ENCODE measurements at places on chromosomes 1 and 21.

- DNase-seq: no peak
Observed at GRCh38 chr1:35857830-35858229, 25.2 kb upstream of the AGO1 start.

GRCh38 chr1:31273619-31274018 is 23.0 kb downstream of the SNRNP40 start:
- DNase-seq: no peak

DNA sequence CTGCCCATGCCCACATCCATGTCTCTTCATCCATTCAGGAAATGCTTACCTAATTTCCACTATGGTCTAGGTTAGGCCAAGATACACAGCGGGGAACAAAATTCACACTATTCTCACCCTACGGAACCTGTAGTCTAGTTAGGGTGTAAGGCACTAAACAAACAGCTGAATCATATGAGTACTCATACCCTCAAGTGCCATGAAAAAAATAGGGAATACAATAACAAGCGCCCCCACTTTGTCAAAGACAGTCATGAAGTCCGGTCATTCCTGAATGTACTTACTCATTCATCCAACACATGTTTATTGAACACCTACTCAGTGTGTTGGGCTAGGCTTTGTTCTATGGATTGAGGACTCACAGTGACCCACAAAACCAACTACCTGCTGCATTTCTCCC is 6.2 kb upstream of the FYB2 start:
- DNase-seq: no peak

GRCh38 chr1:1574721-1575537 is at the start of gene SSU72:
SSU72 (minus strand) TSS chr1:1574863; CDS start chr1:1574557, 306 bp downstream.
- peak; percentile 53 for DNase-seq

DNA sequence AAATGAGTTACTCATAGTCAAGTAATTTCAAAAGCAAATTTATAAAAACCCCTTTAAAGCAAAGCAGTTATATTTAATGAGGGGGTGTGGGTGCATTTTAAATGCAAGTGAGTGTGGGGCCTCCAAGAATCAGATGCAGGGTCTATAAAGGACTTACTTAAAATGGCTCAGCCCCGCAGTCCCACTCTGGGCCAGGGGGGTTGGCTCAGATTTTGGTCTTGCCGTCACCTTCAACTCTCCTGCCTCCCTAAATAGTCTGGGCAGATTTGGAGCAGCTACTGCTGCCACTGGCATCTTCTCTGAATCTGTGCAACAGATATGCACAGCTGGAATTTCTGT is 16.2 kb downstream of the AMPD2 start:
- no peak for DNase-seq
